ENCODE measurements at places on chromosomes 5 and 9.

DNA sequence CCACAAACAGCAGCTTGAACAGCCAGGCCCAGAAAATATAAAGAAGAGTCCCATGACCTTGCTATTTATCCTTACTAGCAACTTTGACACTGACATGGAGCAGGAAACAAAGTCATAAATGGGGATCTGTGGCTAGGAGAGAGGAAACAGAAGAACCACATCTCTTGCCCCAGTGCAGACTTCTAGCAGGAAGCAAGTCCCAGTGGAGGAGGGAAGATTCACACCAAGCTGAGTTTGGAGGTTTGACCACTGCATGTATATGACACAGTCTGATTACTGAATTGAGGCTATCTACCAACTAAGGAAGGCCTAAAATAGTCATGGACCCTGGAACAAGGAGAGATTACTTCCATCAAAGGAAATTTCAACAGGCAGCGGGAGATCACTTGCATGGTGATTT lies 51.4 kb downstream of the CDH6 start:
- DNase-seq: no peak

DNA sequence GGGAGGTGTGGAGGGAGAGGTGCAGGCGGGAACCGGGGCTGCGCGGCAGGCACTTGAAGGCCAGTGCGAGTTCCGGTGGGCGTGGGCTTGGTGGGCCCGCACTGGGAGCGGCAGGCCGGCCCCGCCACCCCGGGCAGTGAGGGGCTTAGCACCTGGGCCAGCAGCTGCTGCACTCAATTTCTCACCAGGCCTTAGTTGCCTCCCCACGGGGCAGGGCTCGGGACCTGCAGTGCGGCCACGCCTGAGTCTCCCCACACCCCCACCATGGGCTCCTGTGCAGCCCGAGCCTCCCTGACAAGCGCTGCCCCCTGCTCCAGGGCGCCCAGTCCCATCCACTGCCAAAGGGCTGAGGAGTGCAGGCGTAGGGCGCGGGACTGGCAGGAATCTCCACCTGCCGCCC lies 284.5 kb downstream of the DEPDC1B start:
- DNase-seq: no peak

GRCh38 chr5:23763170-23763569 lies 255.8 kb downstream of the PRDM9 start:
- no peak for DNase-seq

- DNase-seq: no peak
These were observed 53.7 kb downstream of the SPATA31C2 start for GRCh38 chr9:88084357-88085183.

DNA sequence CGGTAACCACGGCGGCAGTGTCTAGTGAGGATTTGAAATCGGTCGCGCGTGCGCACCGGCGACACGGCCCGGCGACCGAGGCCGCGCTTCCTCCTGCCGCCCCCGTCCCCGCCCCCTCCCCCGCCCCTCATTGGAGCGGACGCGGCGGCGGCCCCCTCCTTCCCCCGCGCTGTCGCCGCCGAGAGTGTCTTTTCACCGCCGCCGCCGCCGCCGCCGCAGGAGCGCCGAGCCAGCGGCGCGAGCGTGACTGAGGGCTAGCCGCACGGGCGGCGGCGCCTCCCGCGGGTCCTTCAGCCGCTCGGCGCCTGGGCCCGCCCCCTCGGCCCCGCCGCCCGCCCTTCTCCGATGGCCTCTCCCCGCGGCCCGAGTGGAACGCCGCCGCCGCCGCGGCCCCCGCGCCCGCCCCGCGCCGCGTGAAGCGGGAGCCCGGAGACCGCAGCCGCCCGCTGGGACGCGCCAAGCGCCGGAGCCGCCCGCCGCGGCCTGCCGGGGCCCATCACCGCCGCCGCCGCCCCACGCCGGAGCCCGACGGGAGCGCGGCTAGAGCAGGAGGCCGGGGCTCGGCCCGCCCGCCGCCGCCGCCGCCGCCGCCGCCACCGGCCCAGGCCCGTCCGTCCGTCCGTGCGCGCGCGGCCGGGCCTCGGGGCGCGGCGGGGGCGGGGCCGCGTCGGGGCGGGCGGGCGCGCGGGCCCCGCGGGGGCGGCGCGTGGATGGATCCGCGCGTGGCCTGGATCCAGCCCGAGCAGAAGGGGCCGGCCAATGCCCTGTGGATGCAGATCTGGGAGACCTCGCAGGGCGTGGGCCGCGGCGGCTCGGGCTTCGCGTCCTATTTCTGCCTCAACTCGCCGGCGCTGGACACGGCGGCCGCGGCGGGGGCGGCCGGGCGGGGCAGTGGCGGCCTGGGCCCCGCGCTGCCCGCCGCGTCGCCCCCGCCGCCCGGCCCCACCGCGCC lies at the start of gene TENT4A:
TSS of gene TENT4A (plus strand) at position 159 of the 952 bp plus-strand sequence. CDS start at position 711, 552 bp downstream.
- no peak for DNase-seq

GRCh38 chr9:24071091-24071490 lies 245.1 kb upstream of the ELAVL2 start:
- DNase-seq: no peak

DNA sequence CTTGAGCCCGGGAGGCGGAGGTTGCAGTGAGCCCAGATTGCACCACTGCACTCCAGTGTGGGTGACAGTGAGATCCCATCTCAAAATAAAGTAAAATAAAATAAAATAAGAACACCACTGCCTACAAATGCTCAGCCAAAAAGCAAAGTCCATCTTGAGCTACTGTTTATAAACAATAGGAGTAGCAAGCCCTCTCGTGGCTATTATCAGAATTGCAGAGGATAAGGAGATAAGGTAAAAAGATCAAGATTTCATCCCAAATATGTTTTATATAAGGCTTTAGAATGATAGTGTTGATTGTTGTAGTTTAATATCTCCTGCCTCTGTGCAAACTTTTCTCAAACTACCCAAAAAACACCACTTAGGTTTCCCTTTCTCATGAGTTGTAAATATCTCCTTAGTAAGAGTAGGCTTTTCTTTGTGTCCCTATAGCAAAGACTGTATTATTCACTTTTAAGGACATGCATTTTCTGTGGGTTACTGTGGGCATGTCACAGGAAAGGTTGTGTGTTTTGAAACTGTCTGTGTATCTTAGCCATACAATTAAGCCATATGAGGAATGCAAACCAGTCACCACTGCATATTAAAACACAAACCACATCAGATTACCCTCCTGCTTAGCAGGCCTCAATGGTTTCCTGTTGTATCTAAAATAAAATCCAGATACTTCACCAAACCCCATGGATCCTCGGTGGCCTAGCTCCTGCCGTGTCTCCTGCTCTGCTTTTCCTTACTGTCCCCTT lies 31.8 kb upstream of the CKS2 start:
- DNase-seq: peak; percentile 81

- no peak for DNase-seq
These were observed 301.9 kb upstream of the POU5F2 start for GRCh38 chr5:94043311-94043710.

DNA sequence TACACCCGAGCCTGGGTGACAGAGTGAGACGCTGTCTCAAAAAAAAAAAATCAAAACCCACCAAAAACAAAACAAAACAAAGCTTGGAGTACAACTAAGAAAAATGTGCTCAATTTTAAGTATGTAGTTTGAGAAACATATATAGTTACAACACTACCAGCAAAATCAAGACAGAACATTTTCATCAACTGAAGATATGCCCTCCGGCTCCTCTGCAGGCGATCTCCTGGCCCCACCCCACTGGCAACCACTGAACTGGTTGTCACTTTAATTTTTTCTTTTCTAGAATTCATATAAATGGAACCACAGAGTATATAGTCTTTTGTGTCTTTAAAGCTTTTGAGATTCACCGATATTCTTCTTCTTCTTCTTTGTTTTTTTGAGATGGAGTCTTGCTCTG lies 35.0 kb downstream of the CNOT8 start:
- DNase-seq: no peak

DNA sequence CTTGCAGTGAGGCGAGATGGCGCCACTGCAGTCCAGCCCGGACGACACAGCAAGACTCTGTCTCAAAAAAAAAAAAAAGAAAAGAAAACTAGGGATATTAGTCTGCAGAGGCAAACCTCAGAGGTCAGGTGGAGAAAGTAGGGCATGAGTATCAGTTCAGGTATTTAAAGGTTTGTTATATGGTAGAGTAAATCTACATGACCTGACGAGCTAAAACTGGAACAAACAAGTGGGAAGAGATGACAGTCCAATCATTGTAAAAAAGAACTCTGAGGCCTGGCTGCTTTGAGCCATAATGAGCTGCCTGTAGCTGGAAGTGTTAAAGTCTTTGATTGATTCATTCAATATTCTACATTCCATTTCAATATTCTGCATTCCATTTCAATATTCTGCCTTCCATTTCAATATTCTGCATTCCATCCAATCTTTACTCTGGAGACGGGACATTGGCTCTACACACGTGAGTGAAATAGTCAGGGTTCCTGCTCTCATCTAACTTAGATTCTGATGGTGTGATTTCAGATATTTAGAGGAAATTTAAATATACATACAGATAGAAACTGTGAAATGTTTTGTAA lies 28.9 kb upstream of the GRAMD2B start:
- DNase-seq: no peak

DNA sequence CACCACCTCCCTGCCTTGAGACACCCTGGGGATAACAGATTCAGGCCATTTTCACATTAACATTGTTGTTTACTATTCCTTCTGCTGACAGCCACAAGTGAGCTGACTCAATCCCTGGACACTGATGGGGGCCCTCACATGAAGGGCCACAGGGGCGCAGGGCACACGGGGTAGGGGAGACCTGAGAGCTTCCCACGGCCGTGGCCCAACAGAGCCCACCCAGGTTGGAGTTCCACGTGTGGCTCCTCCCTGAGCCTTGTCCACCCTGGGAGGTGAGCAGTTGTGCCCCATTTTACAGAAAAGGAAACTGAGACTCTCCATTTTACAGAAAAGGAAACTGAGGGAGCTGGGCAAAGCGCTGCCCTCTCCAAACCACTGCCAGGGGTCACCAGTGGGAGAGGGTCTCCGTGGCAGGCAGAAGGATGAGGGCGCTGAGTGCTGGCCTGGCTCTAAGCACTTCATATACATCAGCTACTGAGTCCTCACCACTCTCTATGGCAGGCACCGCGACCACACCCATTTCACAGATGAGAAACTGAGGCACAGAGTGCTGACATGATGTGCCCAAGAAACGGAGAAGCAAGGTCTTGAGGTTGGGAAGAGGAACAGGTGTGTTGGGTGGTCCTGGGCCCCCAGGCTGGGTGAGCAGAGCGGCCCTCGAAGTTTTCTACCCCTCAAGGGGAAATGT lies 2.3 kb downstream of the NINJ1 start:
- DNase-seq: no peak

DNA sequence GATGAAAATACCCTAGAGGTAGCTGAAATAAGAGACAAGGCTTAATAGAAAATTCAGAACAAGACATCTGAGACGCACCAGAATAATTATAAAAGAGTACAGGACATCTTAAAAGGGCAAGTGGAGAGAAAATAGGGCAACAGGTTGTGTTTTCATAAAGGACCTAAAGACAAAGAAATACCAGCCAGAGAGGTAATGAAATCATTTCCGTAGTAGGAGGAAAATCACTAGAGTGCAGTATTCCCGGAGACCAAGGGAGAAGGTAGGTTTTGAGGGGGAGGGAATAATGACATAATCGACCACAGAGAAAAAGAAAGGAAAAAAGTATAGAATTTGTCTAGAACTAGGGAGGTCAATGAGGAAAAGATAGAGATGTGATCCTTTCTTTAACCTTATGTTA lies 26.2 kb upstream of the CTNNAL1 start:
- no peak for DNase-seq

- no peak for DNase-seq
These were observed 25.7 kb upstream of the RFK start for GRCh38 chr9:76419782-76420380.

DNA sequence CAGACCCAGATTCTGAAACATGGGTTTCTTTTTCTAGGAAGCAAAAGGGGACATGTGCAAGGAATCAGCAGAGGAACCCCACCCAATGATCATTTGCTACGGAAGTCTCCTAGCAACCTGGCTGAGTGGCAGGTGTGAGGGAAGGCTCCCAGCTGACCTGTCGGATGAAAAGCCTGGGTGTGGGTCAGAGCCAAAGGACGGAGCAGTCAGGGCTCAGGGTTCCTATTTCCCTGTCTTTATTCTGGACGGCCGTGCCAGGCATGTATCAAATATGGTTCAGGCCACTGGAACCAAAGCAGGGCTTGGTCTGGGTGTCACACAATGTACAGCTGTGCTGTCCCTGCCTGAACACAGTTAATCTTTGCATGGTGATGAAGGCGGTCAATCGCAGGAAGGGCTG lies 20.1 kb downstream of the STK10 start:
- no peak for DNase-seq

- DNase-seq: no peak
These were observed 762 bp upstream of the ST6GALNAC4 start for GRCh38 chr9:127917603-127918002.

DNA sequence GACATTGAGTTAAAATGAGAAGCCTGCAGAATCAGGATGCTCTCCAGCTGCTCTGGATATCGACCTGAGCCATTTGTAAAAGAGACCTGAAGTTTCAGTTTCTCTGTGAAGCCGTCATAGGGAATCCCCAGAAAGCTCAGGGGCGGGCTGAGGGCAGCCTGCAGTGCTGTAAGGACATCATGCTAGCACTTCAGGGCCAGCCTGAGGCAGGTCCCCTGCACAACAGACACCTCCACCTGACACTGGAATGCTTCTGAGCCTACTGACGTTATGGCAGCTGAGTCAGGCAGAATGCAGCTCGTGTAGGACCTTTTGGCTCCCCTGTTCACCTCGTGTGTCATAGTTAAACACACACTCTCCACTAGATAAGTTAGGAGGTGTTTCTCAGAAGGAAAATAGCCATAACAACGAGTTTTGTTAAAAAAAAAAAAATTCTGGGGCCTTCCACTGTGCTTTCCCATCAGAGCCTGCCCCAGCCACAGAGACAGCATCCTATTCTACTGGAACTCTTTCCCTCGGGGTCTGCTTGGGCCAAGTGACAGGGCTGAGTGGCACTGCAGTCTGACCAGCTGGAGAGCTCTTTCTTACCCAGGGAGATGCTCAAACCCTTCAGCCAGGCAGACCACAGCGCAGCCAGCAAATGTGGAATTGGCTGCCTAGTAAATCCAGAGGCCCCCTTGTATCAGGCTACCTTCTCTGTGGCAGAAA lies 354.9 kb downstream of the DIRAS2 start:
- DNase-seq: no peak

All from foreskin fibroblast (primary cell).